ENCODE measurements at places on chromosomes 6 and 20.

DNA sequence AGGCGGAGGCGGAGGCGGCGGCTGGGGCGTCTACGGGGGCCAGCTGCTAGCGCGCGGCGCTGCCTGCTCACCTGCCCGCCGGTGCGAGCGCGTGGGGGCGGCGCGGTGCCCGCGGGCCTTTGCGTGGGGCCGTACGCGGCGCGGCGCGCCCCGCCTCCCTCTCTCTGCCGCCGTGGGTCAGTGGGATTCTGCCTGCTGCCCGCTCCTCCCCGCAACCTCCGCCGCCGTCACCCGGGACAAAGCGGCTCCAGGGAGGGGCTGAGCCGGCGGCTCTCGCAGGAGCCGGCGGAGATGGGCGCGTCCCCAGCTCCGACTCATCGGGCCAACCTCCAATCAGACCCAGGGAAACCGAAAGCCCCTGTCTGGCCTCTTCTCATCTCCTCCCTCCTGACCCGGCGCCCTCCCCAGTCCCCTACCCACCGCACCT, at the start of gene RCAN2:
RCAN2 (minus strand) TSS at position 249 of the 427 bp plus-strand sequence.
- peak; percentile 30 for DNase-seq

DNA sequence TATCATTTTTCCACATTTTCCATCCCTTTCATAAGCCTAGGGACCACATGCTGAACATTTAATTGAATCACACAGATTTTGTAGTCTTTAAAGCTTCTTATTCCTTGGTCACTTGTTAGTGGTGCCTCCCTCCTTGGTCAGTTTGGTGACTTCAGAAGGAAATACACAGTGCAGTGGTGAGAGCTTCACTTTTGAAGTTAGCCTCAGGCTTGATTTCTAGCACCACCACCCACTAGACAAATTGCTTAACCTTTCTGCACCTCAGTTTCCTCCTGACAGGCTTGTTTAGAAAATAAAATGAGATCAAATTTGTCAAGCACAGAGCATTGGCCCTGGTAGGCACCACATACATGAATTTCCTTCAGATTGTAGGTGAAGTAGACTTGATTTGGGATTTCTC, 91.7 kb downstream of the FOXO3 start:
- DNase-seq: no peak

- DNase-seq: no peak
Measured at GRCh38 chr6:52210227-52210626, 24.1 kb downstream of the IL17A start.

DNA sequence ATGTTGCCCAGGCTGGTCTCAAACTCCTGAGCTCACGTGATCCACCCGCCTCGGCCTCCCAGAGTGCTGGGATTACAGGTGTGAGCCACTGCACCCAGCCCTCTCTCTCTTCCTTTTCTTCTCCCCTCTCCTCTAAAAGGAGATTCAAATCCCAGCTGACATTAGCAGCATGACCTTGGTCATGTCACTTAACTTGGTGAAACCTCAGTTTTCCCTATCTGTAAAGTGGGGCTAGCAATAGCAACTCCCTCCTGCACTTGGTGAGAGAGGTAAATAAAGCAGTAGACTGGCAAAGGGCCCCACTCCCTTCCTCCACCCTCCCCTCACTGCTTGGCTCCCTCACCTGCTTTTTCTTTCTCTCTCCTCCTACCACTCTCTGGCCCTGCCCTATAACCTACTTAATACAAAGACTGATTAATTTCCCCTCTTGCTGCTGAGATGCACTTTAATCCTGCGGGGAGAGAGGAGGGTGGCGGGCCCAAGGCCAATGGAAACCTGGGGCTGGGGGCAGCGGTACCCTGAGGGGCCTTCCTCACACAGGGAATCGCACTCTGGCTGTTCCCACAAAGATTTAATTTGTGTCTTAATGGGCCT, 54.2 kb upstream of the ZFAND3 start:
- DNase-seq: no peak

GRCh38 chr20:6434131-6434530, 311.3 kb upstream of the FERMT1 start:
- DNase-seq: no peak

DNA sequence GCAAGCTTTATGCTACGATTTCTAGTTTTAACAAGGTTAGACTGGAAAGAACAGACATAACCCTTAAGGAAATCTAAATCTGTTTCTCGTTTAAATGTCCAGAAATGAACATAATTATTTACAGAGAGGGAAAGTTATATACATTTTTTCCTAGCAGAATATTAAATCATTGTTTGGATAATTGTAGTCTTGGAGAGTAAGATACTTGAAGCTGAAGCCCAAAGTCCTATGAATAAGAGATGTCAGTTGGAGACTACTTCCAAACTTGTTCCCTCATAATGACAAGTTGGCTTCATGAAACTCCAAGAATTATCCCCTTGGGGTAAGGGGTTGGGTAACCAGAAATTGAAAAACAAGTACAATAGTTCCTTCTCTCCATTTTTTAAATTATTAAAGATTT, 911.1 kb upstream of the MAN1A1 start:
- DNase-seq: no peak

- DNase-seq: no peak
Measured at GRCh38 chr6:136994782-136995181, 50.0 kb downstream of the IL20RA start.

GRCh38 chr6:21019614-21020013, 485.4 kb downstream of the CDKAL1 start:
- no peak for DNase-seq

DNA sequence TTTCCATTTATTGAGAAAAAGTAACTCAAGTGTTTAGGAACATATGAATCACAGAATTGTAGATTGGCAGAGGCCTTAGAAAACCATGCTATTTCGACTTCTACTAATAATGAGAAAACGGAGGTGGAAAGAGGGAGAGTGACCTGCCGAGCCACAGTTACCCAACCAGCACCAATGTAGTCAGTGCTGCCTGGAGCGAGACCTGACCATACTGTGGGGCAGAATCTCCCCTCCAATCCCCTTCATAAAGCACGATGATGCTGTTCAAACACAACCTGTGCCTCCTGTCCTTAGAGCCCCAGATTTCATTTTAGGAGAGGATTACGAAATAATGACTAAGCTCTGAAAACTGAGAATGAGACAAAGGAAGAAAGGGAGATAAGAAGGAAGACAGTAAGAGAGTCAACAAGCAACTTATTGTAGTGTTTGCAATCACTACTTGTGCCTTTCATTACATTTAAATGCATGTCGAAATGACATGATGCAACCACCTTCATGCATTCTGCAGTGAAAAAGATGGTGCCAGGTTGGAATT, 70.6 kb downstream of the ATXN1 start:
- no peak for DNase-seq

- DNase-seq: no peak
Measured at GRCh38 chr6:15770347-15771143, 107.7 kb upstream of the DTNBP1 start.

DNA sequence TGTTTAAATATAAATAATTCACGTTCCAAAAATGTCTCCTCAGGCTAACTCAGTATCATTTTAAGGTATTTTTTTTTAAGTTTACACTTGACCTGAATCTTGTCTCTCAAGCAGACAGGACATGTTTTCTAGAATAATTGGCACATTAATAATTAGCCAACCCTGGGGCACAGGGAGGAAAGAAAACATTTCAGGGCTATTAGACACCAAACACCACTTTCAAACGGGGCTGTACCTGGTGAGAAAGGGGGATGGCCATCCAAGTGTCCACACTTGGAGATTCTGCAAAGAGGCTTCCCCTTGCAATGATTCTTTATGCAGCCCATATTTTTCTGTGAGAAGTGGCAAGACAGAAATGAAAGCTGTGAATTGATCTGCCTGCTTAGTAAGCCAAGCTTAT, 560.8 kb downstream of the CD109 start:
- DNase-seq: no peak

DNA sequence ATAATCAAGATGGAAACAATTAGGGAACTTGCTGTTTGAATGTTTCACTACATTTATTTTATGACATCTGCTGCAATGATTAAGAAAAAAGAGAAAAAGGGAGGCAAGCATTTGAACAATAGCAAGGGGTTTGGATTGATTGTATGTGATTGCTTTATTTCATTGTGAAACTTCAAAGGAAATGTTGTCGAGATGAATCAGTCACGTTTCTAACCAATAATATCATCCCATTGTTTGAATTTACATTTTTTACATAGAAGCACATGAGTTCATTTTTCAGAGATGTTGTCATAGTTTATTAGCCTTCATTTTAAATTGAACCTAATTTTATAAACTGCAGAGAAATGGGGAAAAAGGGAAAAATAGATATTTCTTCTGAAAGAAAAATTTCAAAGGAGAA, 572.0 kb downstream of the KIF16B start:
- DNase-seq: no peak

DNA sequence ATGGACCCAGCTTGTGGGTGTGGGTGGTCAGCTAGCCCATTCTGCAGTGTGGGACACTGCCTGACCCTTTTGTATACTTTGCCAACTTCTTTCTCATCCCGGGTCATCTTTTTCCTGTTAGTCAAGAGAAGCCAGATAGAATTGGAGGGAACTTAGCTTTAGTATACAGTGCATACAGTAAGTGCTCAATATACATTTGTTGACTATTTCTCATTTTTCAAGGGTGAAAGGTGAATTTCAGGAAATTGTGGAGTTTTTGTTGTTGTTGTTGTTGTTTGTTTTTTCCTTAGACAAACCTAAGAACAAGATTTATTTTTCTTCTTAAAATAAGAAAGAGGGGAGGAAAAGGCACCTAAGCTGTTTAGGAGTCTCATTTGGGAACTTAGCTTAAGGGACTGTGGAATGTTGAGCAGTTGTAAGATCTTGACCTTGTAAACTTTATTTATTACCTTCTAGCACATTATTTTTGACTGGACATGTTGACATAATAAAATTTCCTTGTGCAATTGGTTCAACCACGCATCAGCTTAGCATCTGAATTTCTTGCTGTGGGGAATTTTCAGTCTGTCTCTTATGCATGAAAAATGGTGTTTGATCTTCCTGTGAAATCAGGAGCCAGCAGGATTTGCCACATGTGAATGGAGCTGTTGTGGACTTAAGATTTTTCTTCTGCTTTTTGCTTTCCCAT, 113.6 kb downstream of the ARID1B start:
- DNase-seq: no peak

GRCh38 chr20:6081236-6081635, 27.4 kb upstream of the LRRN4 start:
- DNase-seq: no peak

DNA sequence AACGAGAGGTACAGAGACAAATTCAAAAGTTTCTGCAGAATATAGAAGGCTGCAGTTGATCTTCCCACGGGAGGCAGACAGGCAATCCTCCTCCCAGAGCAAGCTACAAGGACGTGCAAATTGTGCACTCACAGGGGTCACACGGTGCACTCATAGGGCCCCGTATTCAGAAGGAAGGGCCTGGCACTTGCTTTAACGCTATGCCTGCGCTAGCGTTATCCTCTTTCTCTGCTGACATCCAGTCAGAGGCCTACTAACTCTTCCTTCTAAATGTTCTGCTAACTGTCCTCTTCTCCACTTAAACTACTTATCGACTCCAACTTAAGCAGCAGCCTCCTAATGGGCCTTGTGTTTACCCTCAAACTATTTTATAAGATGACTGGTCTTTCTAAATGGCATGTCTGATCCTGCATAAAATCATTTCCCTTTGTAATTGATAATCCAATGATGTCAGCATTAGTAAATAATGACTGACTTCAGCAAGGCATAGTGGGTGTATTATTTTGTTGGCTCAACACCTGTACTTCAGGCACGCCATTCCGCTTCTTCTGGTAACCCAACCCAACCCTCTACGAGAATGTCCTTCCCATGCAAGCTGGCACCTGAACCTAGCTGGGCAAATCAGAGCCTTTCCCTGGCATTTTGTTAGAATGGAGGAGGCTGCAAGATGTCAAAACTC, 2.2 kb downstream of the IFNGR1 start:
- no peak for DNase-seq

DNA sequence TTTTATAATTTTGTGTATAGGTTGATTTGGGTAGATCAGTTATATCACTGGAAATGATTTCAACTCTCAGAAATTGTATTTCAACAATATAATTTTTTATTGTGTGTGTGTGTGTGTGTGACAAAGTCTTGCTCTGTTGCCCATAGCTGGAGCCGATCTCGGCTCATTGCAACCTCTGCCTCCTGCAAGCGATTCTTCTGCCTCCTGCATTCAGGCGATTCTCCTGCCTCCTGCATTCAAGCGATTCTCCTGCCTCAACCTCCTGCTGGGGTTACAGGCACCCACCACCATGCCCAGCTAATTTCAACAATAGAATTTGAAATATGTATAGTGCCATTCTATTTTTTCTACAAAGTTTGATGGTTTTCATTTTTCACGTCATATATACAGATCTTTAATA, 24.1 kb downstream of the AFDN start:
- no peak for DNase-seq

DNA sequence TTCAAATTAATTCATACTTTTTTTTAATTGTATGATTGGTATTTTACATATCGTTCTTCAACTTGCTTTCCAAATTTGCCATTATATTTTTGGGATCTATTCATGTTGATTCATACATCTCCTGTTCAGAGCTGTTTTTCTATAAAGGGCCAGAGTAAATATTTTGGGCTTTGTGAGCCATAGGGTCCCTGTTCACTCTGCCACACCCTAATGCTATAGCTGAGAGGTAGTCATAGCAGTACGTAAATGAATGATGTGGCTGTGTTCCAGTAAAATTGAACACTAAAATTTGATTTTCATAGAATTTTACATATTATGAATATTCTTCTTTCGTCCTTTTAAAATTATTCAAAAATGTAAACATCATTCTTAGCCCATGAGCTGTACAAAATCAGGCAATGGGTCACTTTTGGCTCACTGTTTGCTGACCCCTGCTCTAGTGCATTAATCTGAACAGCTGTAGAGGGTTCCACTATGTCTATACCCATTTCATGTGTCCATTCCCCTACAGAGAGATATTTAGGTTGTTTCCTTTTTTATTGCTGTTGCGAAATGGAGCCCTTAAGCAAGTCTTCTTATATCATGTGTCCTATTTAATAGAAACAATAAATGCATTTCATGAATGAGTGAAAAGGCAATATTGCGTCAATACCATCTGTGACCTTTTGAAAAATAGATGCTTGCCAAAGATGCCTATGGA, 136.4 kb upstream of the SALL4 start:
- DNase-seq: no peak

DNA sequence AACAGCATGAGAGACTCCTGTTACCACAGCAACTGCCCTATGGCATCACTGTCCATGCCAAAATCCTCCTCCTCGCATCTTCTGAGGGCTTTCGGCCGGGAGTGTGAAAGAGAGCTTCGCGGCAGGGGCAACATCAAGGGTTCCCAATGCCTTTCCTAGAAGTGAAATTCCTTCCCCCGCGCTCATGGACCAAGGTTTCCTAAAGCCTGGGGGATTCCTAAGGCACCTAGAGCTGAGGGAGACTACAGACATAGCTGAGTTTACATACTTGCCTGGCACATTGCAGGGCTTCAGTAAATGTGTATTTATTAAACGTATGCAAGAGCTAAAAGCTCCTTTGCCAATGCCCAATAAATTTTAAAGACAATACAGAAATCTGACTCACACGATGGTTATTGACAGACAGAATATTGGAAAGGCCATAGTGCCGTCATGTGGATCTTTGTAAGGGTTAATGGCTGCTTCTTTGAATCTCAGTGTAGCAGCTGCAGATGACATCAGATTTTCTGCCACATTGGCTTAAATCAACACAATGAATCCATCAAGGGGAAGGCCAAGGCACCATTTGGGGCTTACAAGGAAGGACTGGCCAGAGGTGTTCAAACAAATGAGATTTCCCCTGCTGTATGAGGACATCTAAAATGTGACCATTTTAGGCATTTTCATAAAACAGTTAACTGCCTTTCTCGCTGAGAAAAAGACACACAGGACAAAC, 281.2 kb upstream of the JARID2 start:
- no peak for DNase-seq
